CD4-positive, alpha-beta T cell treated with Interleukin-6 for 4 hours (primary cell): ENCODE measurements at places on chromosomes 16 and 17.

- DNase-seq = no peak
These were observed 7.9 kb downstream of the KLHDC4 start for GRCh38 chr16:87757841-87758426.

GRCh38 chr16:19436540-19436939 is 18.9 kb downstream of the TMC5 start:
- DNase-seq = no peak

DNA sequence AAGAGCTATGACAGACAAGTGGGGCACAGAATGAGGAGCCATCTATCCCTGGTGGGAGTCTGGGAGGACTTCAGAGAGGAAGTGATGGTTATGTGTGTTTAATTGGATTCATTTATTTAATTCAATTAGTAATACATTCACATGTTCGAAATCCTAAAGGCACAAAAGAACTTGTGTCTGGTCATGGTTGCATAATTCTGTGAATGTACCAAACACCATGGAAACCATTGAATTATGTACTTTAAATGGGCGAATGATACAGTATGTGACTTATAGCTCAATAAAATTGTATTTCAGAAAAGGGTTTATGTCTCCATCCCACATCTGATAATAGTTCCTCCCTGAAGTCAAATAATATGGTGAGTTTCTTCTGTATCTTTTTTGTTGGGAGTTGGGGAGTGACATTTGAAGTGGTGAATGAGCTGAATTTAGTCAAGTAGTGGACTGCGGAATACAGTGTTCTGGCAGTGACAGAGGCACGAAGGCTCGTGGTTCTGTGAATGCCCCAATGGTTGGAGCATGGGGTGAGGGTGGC is 19.8 kb upstream of the G6PC1 start:
- no peak for DNase-seq

GRCh38 chr17:68646626-68647526 is 45.7 kb upstream of the FAM20A start:
- DNase-seq = no peak

DNA sequence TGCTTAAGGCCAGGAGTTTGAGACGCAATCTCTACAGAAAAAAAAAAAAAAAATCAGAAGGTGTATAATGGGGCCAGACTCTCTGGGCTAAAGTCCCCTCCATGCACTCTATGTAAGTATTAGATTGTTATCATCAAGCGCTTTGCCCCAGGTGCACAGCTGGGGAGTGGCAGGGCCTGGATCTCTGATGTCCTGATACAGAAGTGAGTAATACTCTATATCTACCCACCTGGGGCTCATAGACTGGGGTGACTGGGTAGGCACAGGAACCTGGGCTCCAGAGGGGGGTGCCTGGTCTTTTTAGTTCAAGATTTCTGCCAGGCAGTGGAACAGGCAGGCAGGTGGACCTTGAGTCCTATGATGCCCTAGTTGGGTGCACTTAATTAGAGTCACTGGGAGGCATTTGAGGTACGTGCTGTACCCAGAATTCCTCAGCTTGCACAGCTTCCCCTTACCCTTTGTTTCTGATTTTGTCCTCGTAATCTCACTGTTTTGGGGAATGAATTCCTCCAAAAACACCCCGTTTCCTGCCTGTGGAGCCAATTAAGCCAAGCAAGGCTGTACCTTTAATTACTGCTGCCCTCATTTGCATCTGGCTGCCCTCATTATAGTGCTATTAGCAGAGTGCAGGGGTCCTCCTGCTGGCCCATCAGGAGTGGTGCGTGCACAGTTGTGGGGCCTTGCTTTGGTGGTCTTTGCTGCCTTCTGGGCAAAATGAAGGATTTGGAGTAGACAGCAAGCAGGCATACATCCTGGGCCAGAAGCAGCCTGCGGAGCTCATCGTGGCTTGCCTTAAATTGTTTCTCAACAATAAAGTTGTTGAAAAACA is 239.0 kb downstream of the SNX29 start:
- no peak for DNase-seq

DNA sequence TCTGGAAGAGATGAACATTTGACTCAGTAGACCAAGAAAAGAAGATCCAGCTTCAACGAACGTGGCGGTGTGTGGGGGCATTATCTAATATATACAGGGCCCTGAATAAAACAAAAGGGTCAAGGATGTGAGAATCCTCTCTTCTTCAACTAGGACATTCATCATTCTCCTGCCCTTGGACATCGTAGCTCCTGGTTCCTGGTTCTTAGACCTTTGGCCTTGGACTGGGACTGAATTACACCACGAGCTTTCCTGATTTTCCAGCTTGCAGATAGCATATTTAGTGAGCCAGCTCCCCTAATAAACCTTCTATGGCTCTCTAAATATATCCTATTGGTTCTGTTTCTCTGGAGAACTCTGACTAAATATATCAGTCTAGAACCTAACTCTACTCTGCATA is 29.5 kb upstream of the HELZ start:
- DNase-seq = no peak
